ENCODE measurements at places on chromosomes 16 and 17.

- DNase-seq, result no peak
These were observed 27.8 kb downstream of the PAFAH1B1 start for GRCh38 chr17:2621241-2621640.

DNA sequence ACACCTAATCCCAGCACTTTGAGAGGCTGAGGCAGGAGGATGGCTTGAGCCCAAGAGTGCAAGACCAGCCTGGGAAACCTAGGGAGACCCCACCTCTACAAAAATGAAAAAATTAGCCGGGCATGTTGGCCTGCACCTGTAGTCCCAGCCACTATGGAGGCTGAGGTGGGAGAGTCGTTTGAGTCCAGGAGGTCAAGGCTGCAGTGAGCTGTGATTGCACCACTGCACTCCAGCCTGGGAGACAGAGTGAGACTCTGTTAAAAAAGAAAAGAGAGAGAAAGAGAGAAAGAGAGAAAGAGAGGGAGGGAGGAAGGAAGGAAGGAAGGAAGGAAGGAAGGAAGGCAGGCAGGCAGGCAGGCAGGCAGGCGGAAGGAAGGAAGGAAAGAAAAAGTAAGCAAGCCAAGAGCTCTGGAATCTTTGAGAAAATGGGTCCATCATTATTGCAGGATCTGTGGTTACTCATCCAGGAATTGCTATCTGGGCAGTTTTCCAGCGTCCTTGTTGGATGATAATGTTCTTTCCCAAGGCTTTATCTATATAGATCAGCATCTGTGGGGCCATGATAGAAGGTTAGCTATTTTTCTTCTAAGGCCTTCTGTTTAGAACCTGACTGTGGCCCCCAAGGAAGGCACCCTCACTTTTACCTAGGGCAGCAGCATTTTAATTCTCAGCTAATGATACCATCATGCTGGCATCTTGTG, 533.2 kb upstream of the CDH5 start:
- no peak for DNase-seq

DNA sequence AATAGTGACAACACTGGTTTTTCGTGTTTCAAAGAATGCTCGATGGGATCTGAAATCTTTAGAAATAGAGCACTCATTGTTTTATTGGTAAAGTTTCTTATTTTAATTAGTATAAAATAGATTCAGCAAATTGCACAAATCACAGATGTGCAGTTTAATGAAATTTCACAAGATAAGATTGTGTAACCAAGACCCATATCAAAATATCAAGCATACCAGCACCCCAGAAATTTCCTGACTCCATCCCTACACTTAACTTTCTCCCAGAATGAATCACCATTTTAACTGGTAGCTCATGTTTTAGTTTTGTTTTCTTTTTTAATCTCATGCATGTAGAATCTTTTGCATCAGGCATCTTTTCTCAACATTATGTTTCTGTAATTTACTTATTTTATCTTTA, 185.9 kb downstream of the KCNJ2 start:
- no peak for DNase-seq

- DNase-seq, result no peak
These were observed 18.3 kb upstream of the CACNG4 start for GRCh38 chr17:66946251-66946650.

DNA sequence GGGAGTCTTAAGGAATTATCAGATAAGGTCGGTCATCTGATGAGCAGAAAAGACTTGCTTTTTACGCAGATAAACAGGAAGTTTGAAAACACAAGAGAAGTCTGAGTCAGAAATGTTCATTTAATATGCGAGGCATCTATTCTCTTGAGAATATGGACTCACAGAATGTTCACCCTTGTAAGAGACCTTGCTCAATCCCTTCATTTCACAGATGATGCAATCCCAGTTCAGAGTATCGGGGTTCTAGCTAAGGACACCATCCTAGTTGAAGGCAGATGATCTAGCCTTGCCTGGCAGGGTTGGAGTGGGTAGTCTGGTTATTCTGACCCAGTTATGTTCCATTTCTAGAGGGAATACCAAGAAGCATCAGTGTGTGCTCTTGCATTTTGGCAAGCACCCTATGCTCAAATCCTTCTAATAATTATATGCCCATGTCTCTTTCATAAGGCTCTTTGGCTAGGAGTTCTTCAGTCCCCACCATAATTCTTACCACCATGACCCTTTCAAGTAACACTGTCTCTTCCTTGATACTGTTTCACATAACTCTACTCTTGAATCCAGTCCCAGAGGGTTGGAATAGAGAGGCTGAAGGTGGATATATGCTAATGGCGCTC, 42.5 kb downstream of the YPEL2 start:
- DNase-seq, result no peak

- DNase-seq, result no peak
These were observed 27.2 kb downstream of the SNX20 start for GRCh38 chr16:50653633-50654519.

- no peak for DNase-seq
These were observed 3.0 kb upstream of the ADAMTS18 start for GRCh38 chr16:77437859-77438258.

DNA sequence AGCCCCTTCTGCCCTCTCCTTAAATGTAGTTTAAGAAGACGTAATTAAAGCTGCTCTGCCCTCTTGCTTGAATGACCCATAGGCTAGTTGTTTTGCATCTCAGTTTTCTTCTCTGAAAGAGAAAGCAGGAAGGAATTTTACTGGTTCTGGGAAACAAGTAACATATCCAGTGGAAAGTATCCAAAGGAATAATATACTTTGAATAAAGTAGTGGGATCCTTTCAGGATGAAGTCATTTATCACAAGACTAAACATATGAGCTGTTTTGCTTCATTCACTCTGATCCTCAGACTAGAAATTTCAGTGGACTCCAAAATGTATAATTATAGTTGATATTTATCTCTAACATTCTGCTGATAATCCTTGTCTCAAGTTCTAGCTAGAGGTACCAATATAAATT, 1297.6 kb upstream of the GOT2 start:
- no peak for DNase-seq

All from stimulated activated CD4-positive, alpha-beta T cell treated with anti-CD3 and anti-CD28 coated beads, Interleukin-1b, Interleukin-23, amount 100 ng/mL, for 4 hours (primary cell).